ENCODE measurements at places on chromosomes 2 and 18.

DNA sequence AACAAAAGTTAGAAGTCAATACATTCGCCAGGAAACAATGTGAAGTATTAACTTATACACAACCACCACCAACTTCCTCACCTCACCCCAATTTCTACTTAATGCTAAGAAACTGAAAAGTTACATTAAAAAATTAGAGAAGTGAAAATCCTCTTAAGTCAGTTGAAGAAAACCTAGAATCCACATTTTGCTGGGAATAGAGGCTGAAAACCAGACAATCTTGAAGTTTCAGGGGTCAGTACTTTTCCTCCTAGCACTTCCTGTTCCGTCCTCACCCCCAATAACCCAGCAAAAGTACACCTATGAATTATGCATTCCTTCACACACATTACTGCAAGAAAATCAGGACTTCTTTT is 6.3 kb downstream of the YES1 start:
- no peak for DNase-seq

- peak; percentile 62 for DNase-seq
Measured at GRCh38 chr18:76565238-76566173, 70.5 kb upstream of the ZNF516 start.

GRCh38 chr2:96239091-96239490 is 26.7 kb downstream of the TMEM127 start:
- no peak for DNase-seq

DNA sequence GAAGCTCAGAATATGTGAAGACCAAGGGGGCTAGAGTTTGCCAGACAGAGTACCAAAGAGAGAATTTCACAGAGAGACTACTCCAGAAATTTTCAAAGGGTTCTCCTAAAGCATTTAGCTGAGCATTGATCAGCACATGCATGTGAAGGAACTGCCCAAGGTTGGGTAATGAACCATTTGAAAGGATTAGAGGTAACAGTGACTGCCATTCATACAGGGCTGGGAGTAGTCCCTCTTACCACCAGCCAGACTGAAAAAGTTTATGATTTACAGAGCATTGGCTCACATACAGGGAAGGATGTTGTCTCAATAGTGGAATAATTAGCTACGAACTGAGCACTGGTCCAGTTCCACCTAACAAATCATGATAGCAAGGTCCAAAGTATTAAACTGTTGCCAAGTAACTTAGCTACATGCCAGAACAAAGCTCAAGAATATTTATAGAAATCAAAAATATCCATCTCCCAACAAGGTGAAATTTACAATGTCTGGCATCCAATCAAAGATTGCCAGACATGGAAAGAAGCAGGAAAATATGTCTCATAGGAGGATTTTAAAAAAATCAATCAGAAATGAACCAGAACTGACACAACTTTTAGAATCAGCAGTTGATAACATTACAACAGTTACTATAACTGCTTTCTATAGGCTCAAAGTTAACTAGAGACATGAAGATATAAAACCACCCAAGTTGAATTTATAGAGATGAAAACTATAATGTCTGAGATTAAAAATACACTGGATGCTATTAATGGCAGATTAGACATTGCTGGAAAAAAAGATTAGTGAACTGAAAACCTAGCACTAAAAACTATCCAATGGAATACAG is 25.7 kb upstream of the RNF103 start:
- DNase-seq = no peak

- peak; percentile 28 for DNase-seq
Measured at GRCh38 chr2:88489181-88489580, 36.7 kb upstream of the FOXI3 start.

DNA sequence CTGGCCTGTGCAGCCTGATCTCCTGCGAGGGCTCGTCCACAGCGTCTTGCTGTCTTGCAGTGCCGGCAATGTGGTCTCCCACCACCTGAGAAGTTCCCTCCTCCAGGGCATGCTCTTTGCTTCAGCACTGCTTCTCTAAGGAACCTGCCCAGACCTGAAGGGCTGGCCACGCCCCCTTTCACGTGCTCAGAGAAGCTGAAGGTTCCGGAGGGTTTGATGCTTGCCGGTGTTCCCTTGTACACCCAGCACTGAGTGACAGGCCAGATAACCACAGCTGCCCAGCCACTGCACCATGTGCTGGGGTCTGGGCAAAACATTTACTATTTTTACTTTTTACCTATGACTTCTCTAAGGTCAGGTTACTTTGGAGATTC is 1.7 kb upstream of the POLR2D start:
- peak; percentile 81 for DNase-seq

DNA sequence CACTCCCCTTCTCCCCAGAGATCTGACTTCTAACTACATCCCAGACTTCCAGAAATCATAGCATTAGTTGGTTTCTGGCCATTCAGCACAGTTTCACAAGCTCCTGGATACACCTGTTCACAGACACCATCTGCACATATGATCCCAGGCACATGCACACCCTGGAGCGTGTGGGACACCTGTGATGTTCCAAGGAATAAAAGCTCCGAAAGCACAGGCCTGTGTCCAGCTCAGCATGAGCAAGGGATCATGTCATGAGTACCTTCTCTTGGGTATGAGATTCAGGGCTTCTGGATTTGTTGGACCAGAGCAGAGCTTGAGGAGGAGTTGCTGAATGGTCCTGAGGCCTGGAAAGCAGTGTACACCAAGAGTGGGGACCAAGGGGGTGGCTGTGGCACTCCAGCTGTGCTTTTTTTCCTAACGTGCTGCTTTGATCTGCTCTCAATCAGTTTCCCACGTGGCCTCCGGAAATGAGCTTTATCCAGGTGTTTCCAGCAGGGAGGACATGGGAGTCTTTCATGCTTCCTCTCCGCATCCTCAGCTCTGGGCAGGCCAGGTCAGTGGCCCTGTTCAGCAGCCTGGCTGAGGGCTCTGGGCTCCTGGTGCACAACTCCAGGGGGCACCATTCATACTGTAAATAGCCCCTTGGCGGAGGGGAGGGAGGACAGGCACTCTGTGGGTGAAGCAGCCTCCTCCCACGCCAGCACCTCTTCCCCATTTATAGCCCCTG is 1.8 kb downstream of the DYSF start:
- no peak for DNase-seq

DNA sequence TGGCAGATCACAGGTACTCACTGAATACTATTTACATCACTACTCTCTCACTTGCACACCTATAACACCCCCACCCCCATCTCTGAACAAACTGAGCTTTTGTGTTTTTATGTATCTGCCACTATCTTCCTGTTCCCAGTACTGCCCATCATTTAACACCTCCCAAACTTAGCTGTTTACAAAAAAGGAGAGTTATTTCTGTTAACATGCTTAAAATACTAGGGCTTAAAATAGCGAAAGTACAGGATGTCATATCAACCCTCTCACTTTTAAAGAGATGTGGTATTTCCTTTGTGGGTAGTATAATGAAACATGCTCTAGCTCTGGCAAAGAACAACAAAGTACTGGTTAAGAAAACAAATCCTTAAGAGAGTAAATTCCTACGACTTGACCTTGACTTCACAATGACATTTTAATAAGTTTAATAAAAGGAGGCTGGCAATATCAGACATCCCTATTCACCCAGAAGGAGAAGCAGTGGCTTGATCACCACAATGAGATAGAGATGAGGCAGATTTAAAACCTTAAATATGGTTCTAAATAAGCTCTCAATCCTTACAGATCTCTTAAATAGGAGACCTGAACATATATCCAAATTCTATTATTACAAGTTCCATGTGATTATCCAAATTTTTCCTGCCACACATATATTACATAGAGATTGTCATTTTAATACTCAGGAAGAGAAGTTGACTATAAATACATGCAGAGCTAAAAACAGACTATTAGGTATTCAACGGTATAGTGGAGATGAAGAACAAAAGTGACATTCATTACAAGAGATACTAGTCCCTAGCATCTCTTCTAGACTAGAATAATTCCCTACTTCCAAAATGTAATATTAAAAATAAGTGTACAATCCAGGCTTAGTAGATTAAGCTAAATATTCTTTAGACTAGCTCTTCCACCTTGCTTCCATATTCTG is 36.9 kb downstream of the TRAK2 start:
- no peak for DNase-seq

DNA sequence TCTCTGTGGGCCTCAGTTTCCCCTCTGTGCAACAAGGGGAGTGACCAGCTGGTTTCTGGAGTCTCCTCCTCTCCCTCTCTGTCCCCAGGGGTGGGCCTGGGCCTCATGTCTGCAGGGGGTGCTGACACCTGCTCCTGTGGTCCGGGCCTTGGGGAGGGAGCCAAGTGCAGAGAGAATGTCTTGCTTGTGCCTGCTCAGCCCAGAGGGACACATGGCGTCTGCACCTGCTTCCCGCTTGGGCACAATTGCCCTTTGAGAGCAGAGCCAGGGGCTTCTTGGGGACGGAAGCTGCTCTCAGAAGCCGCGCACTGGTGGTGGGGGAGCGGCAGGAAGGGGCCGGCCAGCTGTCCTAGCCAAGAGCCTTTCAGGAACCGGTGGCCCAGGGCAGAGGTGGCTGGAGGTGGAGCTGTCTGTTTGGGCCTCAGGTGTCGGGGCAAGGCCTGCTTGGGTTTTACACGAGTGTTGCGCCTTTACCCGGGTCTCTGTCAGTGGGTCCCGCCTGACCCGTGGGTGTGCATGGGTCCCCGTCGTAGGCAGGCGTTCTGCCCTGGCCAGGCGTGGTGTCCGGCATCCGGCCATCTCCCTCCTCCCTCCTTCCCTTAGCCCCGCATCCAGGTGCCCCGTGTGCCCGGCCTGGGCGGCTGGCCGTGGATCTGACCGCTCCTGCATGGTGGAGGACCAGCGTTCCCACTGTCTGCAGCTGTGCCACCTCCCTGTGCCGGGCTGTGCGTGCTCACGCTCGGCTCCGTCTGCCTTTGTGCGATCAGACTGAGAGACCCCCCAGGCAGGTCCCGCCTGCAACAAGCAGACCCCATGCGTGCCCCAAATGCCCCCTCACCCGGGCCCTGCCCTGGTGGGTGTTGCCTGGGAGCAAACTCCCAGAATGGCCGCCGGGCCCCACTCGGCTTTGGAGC is 4.0 kb downstream of the NEU4 start:
- no peak for DNase-seq

- DNase-seq = no peak
Measured at GRCh38 chr2:86027922-86028765, 77.5 kb downstream of the POLR1A start.

GRCh38 chr18:40812981-40813515 is 1142.0 kb upstream of the PIK3C3 start:
- DNase-seq = no peak

DNA sequence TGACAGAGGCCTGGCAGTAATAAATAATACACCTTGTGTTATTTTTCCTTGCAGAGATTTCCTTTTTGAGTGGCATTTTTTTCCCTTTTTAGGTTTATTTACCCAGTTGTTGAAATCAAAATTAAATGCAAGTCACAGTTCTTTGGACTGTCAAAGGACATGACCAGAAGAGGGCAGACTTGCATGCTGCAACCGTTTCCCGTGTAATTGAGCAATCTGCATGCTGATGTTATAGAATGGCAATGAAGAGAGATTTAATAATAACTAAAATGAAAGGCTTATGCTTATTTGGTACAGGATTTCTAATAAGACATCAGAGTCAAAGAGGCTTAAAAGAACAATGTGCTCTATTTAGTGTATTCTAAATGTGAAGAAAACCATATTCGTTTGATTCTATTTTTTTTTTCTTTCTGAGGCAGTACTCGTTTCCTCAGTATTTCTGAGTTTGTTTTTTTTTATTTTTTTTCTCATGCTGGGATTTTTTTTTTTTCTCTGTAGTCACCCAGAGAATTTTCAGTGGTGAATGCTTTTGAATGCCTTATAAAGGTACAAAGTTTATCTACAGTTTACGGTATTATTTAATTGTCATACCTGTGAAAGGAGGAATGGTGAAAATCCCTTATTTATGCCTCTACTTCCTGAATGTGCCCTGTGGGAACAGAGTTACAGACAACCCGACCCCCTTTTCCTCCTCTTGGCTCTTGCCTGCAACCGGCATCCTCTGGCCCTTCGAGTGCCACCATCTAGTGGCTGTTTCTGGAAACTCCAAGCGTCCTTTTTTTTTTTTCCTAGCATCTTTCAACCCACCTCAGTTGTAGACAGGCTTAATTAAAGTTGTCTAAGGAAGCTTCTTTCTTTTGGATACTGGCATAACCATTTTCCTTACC is 368.5 kb downstream of the LRRTM1 start:
- peak; percentile 49 for DNase-seq

DNA sequence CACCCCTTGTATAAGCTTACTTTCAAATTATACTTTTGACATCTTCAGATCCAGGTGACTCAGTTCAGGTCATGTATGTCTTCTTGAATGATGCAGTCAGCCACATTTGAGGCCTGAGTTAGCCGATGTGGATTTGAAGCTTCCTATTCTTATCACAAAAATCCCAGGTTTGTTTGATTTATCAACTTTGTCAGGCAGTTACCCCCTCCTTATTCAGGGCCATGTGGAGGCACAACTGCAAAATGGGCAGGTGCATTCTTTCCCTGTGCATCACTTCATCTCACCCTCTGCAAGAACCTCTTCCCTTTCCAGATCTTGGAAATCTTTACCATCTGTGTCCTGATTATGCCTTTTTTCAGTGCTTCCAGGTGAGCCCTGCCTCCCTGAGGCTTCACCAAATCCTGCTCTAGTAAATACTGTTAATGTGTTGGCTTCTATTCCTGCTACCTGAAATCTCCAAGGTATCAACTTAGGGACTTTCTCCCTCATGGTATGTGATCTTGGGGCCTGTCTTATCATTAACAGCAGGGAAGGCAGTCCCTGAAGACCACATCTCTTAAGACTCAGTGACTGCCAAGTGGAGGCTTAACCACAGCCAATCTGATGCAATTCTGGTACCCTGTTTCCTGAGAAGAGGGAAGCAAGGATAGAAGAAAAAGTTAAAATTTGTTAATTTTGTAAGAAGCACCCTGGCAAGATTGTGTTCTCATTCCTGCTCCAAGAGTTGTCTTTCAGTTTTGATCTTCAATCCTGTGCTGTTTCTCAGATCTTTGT is 9.4 kb upstream of the ARHGAP28 start:
- DNase-seq = no peak

- no peak for DNase-seq
Measured at GRCh38 chr2:122451697-122452096, 696.2 kb downstream of the TSN start.

GRCh38 chr2:174634130-174635014 is 36.8 kb upstream of the WIPF1 start:
- DNase-seq = no peak

GRCh38 chr2:45237850-45238542 is 228.7 kb upstream of the SIX2 start:
- no peak for DNase-seq

- DNase-seq = peak; percentile 72
Measured at GRCh38 chr18:74963820-74964446, 245.0 kb downstream of the PTGR3 start.

DNA sequence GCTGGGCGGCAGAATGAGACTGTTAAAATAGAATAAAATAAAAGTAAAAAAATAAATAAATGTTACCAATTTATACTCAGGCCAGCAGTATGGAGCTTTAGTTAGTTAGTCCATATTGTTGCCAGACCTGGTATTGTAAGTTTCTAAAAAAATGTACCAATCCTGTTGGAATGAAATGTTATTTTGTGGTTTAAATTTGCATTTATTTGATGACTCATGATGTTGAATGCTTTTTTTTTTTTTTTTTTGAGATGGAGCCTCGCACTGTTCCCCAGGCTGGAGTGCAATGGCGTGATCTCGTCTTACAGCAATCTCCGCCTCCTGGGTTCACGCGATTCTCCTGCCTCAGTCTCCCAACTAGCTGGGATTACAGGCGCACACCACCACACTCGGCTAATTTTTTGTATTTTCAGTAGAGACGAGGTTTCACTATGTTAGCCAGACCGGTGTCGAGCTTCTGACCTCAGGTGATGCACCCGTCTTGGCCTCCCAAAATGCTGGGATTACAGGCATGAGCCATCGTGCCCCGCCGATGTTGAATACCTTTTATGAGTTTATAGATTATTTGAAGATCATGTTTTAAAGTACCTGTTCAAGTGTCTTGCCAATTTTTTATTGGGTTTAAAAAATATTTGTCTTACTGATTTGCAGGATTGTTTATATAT is 5.7 kb upstream of the PTPRN start:
- no peak for DNase-seq
